Activated CD4-positive, alpha-beta T cell treated with anti-CD3 and anti-CD28 coated beads, Interleukin-2, amount 10 ng/mL, durations not matched to agents 7 days and 5 days (primary cell): ENCODE measurements at places on chromosomes 4 and X. TPM values are rescaled to one million over a fixed set of nuclear protein-coding genes. Genes with fewer than 3 reads are reported as not detected.

DNA sequence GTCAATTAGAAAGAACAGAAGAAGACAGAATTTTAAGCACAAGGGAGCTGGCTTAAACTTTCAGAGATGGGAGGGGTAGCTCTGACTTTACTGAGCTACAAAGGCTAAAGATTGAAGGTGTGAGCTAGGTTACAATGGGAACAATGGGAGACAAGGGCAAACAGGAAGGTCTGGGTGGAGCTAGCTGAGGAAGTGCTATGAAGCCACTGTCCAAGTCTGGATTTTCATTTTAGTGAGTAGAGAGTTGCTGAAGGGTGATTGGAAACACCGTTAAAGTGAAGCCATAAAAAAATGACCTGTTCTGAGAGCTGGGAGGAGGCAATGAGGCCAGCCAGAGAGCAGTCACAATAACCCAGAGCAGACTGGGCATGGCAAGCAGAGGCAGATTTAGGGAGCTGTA, 104.3 kb upstream of the CITED1 start:
- peaks cover 8% of the 10 kb centered on the region for H3K4me1 ChIP-seq
- no peak overlapping the region for H3K4me3 ChIP-seq
- H3K36me3 ChIP-seq = peaks cover 11% of the 10 kb centered on the region
- no peak for DNase-seq

DNA sequence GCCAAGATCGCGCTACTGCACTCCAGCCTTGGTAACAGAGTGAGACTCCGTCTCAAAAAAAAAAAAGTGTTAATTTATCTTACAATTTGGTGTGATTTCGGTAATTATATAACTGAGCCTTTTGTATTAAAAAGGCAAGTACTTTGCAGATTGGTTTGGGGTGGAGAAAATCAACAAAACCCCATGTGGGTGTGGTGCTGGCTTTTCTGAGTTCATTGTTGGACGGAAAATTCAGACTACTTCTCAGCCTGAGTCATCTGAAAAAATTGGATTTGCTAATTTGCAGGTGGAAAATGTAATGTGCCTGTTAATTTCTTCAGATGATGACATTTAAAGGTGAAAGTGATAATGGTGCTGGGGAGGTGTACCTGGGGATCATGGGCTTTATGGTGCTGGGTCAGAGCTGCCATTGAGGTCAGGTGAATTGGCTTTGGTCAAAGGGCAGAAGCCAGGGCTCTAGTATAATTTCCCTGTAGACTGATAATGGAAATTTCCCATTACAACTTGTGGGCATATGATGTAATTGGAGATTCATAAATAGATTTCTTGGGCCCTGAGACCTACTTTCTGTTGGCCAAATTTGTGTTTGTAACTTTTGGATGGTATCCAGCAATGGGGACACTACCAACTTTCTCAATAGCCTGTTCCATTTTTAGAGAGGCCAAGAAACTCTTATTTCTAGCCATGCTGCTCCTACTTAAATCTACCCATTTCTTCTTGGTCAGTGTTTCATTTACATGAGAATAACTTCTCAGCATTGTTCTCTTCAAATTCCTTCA, 74.3 kb upstream of the TEX13D start:
- H3K27ac ChIP-seq = no peak overlapping the region
- peaks cover 6% of the 10 kb centered on the region for H3K4me1 ChIP-seq
- no peaks in the 10 kb centered on the region for H3K27me3 ChIP-seq
- H3K36me3 ChIP-seq = no peaks in the 10 kb centered on the region

DNA sequence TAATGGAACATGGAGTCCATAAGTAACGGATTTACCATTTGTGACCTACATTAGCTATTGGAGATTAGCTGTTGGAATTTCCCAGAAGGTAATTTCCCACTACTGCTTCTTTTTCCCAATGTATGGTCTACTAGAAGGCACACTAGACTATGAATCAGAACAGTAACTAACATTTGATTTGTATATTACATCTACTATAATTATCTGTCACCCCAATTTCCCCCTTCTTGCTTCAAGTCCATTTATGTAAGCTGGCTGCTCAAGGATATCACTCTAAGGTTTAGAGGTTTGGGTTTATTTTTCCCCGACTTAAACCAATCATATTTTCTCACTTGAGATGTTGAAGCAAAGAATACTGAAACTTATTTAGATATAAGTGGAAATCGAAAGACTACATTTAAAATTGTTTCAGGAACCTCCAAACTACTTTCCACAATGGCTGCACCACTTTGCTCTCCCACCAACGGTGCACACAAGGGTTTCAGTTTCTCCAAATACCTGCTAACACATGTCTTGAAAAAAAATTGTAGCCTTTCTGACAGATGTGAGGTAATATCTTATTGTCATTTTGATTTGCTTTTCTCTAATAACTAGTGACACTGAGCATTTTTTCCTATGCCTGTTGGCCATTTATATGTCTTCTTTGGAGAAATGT, 33.3 kb upstream of the H2AZ1 start:
- H3K27me3 ChIP-seq = peaks cover 12% of the 10 kb centered on the region
- no peak overlapping the region for H3K4me3 ChIP-seq
- DNase-seq = no peak
- H3K27ac ChIP-seq = no peak overlapping the region
- H3K36me3 ChIP-seq = no peaks in the 10 kb centered on the region
- H3K4me1 ChIP-seq = no peaks in the 10 kb centered on the region

POU3F4 gene
- total RNA-seq = not detected

RBM41 gene
- 12.8 TPM for total RNA-seq
